ENCODE measurements at places on chromosomes 3 and 15.

GRCh38 chr15:70308011-70308734 is 210.5 kb upstream of the TLE3 start:
- DNase-seq, result no peak

- DNase-seq, result no peak
Measured at GRCh38 chr3:133983576-133984560, 45.9 kb downstream of the SLCO2A1 start.

DNA sequence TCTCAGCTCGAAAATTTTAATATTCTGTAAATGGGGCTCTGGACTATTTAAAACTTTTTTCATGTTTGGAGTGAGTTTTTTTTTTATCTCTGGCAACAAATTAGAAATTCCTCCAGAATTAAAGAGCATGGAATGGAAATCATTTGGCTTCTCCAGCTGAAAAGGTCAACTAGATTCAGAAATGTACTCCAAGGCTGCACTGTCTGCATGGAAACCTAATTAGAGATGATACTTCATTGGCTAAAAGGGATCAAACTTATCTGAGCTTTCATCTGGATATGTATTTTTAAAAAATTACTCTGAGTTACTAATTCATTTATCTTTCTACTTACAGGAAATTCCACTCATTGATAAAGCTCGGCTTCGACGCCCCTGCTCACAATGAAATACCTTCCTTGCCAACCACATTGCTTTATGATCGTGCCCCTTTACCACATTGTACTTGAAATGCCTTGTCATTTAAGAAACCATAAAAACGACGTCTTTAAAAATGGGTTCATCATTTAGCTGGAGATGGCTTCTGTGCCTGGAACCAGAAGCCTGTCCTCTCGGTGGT is 285.5 kb upstream of the ICE2 start:
- no peak for DNase-seq

DNA sequence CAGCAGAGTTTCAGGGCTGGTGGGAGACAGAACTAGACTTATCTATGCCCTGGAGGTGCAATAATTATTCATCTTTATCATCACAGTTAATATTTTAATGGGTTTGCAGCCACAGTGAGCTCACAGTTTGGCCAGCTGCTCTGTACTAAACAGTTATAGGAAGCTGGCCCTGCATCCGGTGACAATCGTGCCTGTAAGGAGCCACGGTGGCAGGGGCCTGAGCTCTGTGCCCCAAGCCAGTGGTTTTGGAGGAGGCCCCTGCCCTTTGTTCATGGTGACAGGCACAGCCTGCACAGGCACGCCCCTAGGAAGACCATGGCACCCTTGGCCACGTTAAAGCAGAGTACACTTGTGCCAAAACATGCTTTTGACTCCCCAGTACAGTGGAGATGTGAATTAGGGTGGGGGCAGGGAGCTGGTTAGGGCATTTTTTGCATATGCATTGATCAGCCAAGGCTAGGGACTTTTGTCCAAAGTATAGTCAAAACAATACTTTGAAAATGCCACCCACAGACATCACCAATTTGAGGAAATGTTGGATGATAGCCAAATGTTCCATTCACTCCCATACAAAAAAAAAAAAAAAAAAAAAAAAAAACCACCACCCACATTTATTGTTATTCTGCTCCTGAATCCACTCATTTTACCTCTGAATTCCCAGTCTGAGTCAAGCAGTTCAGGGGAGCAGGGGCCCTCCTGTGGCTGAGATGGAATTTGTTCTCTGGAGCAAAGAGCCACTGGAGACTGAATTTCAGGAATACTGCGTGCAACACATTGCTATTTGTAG is 3.4 kb upstream of the RFTN1 start:
- peak; percentile 59 for DNase-seq

DNA sequence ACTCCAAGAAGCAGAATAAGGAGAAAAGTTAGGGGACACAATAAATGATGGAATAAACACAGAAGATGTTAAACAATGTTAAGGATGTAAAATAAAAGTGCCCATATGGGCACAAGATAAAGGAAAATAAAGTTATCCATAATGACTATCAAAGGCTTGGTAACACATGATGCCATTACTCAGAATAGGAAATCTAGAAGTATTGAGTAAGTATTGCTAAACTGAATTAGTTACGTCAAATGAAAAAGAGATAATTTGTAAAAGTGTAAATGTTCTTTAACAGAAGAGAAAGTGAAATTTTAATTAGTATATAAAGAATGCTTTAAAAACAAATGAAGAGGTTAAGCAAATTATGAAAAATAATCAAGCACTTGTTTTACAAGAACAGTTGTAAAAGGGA is 6.7 kb downstream of the COPS2 start:
- no peak for DNase-seq

DNA sequence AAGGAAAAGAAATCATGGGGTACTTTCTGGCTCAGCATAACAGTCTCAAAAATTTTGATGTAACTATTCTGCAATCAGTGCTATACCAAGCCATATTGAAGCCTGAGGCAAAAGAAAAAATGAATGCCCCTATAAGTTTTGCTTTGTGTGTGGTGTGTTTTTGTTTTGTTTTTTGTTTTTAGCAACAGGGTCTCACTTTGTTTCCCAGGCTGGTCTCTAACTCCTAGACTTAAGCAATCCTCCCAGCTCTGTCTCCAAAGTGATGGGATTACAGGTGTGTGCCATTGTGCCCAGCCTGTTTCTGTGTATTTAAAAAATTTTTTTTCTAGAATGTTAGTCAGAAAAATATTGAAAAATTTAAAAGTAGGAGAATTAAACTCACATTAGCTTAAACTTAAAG is 93.2 kb downstream of the ZNF280D start:
- no peak for DNase-seq

DNA sequence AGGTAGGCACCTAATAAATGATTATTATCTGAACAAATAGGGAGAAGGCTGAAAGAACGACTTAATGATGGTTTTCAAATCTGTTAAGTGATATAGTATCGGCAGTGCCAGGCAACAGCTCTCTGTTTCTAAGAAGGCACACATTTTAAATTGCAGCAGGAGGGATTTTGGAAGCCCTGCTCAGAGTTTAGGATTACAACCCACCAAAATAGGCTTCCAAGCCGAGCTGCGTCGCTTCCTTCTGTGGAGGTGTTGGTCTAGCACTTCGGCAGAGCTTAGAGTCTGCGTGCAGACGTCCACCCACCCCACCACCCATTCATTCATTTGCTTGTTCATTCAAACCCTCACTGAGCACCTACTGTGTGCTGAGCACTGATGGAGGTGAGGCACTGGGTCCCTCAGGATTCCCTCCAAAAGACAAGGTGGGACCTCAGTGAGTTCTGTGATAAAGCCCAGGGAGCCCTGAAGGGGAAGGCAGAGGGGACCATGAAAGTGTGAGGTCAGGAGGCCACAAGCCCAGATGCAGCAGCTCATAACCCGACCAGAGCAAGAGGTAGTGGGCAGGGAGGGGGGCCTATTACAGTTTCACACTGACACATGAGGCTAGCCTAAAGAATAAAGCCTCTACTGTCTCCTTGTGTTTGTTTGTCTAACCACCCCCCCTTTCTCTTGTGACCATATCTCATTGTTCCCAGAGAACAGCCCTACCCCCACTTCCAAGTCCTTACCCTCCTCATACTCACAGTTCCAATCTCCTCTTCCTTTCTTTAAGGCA is 8.9 kb downstream of the ADCY5 start:
- DNase-seq, result no peak

DNA sequence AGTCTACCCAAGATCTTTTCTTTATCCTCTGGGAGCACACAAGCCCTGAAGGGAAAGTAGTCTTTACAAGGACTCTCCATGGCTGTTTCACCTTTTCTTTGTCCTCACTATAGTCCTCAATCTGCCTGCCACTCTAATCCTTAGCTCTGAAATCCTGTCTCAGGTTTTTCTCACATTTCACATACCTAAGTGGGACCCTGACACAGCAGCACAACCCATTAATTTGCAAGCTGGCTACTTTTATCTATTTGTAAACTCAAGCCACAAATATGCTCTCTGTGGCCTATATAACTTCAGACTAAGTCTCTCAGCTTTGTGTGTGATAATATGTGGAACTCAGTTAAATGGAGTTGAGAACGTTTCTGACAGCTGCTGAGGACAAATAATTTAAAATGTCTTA is 19.8 kb downstream of the SIN3A start:
- no peak for DNase-seq

DNA sequence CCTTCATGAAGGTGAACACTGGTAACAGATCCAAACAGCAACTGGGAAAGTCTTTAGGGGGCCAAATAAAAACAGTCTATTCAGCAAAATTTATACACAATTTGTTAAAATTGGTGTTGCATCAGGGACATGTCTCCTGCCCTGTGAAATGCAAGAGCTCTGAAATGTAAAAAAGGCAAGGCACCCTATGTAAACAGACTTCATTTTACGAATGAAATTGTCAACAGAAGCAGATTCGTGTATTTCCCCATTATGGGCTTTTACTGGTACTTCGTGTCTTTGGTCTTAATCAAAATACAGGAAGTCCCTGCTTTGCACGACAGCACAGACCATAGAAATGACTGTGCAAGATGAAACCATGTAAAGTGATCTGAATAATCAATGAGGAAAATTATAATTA is 127.3 kb upstream of the THBS1 start:
- DNase-seq, result no peak

GRCh38 chr15:38554354-38554753 is 10.3 kb downstream of the RASGRP1 start:
- no peak for DNase-seq

GRCh38 chr15:48433226-48433886 is 102.1 kb downstream of the DUT start:
- DNase-seq, result no peak

- DNase-seq, result no peak
Measured at GRCh38 chr3:186151077-186151971, 42.4 kb upstream of the ETV5 start.

- no peak for DNase-seq
Measured at GRCh38 chr3:177124882-177125281, 72.4 kb downstream of the TBL1XR1 start.

GRCh38 chr3:52381623-52382022 is 63.3 kb downstream of the SEMA3G start:
- no peak for DNase-seq

GRCh38 chr3:33749546-33750210 is 31.6 kb upstream of the CLASP2 start:
- no peak for DNase-seq

- no peak for DNase-seq
Measured at GRCh38 chr3:163058031-163058854, 1561.6 kb downstream of the OTOL1 start.

DNA sequence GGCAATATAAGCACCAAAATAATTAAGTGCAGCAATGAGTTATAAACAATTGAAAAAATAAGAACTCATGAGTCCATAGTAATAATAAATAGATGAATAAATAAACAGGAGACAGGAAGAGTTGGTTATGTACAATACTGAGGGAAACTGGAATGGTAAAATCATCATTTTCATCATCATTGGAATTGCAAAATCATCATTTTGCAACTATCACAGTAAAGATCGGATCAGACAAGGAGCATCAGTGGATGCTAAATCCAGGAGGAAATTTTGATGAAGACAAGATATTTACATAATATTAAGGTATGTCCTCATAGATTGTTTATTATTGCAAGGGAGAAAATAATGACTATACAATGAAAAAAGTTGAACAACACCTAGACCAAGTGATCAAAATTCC is 38.8 kb upstream of the ACAN start:
- DNase-seq, result no peak

- DNase-seq, result no peak
Measured at GRCh38 chr15:29681946-29682345, 140.3 kb downstream of the TJP1 start.

- DNase-seq, result no peak
Measured at GRCh38 chr3:139204728-139205127, 139.1 kb upstream of the MRPS22 start.

DNA sequence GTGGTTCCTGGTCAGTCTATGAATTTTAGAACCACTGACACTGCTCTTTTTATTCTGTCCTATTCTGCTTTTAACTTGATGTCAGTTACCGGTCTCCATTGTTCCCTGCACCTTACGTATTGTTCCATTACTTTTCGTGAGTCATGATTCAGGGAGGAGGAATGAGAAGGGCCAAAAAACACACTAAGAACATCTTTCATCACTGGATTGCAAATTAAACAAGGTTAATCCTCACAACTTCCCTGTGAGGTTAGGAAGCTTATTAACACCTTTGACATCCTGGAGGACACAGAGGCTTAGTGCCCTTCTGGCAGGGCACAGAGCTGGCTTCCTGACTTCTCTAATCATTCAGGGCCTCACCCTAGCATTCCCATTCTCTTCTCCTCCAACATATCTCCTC is 227.6 kb upstream of the SATB1 start:
- no peak for DNase-seq

DNA sequence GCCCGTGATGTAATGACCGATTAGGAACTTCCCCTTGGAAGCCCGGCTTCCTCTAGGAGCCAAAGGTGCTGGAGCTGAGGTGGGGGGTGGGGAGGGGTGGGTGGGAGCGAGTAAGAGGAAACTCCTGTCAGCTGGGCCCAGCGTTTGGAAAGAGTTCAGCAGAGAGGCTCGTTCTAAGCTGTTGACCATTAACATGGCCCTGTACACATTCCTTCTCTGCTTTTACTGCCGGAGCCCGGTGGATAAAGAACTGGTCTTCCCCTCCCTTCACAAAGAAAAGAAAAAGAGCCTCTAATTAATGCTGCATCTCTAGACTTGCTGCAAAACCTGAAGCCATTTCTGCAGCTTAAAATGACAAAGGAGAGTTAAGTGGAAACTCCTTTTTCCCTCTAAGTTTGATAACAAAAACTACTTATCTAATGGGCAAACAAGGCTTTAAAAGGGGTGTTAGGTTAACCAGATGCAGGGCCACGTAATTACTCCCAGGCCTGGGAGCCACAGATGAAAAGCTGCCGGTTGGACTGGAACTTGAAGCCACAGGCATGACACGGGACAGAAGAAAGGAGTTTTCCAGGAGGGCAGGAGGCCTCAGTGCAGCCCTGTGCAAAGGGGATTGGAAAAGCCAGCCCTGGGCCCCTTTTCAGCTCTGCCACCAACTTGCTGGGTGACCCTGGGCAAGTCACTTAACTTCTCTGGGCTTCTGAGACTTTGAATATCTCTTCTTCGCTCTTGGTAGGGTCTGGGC is 71.3 kb downstream of the SMAD6 start:
- no peak for DNase-seq

GRCh38 chr15:79028411-79028964 is 62.1 kb downstream of the RASGRF1 start:
- DNase-seq, result peak; percentile 2

GRCh38 chr3:177281292-177282118 is 84.2 kb upstream of the TBL1XR1 start:
- DNase-seq, result no peak

GRCh38 chr3:41848753-41849574 is 112.9 kb downstream of the ULK4 start:
- no peak for DNase-seq

- DNase-seq, result no peak
Measured at GRCh38 chr3:37590328-37591079, 271.2 kb upstream of the CTDSPL start.
